ENCODE measurements at places on chromosomes 16 and 17. TPM values are rescaled to one million over a fixed set of nuclear protein-coding genes. Genes with fewer than 3 reads are reported as not detected.

CDC6 gene
- total RNA-seq = 107 TPM

HOXB2 gene
- 18.3 TPM for total RNA-seq

SRP68 gene
- total RNA-seq = 120 TPM

ANKRD40CL gene
- total RNA-seq = not detected

MT1A gene
- total RNA-seq = not detected

TP53TG3F gene
- not detected for total RNA-seq

EPN3 gene
- total RNA-seq = not detected

CMTM3 gene
- 71.8 TPM for total RNA-seq

TM4SF5 gene
- not detected for total RNA-seq

SCIMP gene
- 0.22 TPM for total RNA-seq

TEX19 gene
- total RNA-seq = not detected

SMURF2 gene
- 19.0 TPM for total RNA-seq

All from CD8-positive, alpha-beta memory T cell (primary cell).